ENCODE measurements at places on chromosomes 11 and 22.

DNA sequence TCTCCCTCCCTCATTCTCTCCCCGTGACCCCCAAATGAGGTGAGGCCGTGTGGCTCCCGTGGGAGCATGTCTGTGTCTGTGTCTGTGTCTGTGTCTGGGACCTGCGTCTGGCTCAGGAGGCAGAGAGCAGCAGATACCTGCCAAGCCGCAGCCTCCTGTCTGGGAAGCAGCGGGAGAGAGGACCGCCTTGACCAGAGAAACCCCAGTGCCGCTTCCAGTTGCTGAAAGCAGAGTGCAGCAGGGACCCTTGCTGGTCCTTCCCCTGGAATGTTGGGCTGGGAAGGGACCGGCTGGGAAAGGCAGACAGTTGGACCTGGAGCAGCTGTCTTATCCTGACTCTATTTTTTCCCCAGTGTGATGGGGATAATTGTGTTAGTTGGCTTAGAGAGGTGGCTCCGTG, 525 bp downstream of the CSDC2 start:
- DNase-seq: no peak

GRCh38 chr11:18191376-18191775, 18.7 kb downstream of the MRGPRX4 start:
- no peak for DNase-seq

GRCh38 chr11:42255906-42256305, 796.5 kb upstream of the LRRC4C start:
- DNase-seq: no peak

DNA sequence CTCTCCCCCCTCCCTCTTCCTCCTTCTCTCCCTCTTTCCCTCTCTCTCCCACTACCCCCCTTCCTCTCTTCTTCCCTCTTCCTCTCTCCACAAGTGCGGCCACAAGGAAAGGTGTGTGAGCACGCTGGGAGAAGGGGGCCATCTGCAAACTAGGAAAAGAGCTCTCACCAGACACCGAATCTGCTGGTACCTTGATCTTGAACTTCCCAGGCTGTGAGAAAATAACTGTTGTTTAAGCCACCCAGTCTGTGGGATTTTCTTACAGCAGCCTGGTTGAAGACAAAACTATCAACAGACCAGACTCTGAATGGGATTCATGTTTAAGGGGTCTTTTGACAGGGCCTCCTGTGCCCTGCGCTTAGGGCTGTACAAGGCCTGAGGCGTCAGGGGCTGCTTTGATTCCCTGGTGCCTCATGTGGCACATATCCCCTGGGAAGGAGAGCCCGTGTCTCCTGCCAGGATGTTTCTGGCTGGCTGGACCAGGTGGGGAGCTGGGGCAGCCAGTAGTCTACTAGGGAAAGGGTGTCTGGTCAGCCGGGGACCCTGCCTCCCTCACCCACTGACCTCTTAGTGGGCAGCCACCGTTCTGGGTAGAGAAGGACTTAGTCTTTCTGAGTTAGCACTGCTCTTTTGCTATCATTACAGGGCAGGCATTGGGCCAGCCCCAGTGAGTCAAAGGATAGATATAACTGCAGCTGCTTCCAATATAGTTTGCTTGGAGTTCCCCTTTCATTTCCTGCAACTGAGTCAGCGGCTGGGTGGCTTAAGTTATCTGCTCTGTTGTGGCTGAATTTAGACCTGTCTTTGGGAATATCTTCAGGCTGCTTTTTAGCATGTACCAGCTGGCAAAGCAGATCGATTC, 6.2 kb downstream of the PANX1 start:
- no peak for DNase-seq

DNA sequence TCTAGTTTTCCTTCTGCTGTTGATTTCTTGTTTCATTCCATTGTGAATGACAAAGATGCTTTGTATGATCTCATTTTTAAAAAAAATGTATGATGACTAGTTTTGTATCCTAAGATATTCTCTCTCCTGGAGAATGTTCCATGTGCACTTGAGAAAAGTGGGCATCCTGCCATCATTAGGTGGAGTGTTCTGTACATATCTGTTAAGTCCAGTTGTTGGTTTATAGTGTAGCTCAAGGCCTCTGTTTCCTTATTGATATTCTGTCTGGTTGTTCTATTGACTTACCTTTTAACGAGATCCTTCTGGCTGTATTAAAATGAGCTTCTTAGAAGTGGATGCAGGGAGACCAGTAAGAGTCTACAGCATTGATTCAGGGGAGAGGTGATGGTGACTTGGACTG, 35.2 kb downstream of the SGSM1 start:
- DNase-seq: no peak

DNA sequence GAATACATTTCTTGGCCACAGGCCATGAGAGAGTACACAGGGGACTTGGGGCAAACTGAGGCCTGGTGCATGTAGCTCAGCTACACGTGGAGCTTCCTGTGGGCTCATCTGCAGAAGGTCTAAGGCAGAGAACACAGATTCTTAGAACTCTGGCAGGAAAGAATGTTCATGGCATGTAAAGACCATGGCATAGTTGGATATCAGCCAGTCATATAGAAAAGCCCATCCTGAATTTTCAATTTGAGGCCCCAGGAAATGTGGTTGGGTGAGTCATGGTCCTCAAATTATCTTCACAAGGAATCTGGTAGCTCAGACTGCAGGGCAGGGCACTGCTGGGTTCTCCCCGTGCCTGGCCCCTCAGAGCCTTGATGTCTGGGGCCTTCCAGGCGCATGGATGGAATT, 13.7 kb upstream of the ST3GAL4 start:
- no peak for DNase-seq

DNA sequence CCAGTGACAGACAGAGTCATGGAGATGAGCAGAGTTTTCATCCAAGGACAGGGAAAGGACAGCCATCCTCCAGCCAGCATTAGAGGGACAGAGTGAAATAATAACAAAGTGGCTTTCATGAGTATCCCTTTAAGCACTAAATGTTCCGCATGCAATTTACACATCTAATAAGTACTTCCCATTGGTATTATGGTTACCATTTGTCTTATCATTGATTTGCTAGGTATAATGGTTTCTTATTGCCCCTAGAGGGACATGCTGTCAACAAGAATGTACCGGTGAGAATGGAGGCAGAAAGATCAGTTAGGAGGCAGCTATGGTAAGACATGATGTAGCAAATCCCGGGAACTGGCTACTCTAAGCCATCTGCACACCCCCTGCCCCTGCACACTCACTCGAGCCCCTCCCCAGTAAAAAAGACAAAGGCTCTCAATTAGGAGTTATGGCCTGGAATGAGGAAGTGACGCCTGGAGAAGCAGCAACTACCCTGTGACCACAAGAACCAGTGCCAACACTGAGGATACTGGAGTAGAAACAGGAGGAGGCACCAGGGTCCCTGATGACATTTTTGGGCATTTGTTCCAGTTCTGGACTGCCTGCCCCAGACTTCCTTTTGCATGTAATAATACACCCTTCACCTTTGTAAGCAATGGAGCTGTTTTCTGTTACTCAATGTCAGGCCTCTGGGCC, 30.2 kb upstream of the HMGXB4 start:
- no peak for DNase-seq

DNA sequence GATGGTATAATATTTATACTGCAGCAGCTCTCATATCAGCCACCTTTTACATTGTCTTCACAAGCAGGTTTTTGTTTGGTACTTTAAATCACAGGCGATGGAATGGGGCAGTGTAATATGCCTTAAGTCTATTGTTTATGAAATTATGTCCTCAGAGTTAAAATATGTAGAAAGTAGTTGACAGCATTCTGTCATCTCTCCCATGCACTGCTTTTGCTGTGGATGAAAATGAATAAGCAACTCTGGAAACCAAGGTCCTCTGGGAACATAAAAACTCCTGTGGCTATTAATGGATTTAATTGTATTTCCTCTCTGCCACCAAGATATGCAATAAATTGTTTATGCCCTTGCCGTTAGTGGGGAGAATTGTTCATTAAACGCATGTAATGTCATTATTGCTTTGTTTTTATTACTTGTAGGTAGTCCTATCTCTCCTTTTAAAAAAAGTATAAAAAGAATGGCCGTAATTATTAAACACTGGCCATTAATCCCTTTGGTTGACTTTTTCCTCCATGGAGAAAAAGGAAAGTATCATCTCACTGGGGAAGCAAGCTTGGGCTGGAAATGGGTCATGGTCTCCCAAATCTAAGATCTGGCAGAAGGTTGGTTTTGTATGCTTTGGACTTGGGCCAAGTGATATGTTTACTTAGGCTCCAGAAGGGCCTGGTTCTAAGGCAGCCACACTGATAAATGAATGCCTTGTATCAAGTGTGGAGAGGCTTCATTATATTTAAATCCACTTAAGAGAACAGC, 13.1 kb downstream of the PACS1 start:
- no peak for DNase-seq

DNA sequence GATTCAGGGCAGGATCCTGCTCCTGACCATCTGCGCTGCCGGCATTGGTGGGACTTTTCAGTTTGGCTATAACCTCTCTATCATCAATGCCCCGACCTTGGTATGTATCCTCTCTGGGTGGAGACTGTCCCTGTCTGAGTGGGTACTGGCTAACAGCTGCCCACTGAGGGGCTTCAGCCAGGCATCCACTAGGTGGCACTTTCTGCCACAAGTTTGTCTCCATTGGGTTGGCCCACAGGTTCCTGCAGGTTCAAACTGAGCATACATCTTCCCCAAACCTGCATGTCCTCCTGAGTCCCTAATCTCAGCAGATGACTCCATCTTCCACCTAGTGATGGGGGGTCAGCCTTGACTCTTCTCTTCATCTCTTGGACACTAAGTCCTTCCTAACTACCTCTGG, 4.4 kb downstream of the SLC2A11 start:
- no peak for DNase-seq

- no peak for DNase-seq
Measured at GRCh38 chr11:68387840-68388239, 72.7 kb upstream of the PPP6R3 start.

DNA sequence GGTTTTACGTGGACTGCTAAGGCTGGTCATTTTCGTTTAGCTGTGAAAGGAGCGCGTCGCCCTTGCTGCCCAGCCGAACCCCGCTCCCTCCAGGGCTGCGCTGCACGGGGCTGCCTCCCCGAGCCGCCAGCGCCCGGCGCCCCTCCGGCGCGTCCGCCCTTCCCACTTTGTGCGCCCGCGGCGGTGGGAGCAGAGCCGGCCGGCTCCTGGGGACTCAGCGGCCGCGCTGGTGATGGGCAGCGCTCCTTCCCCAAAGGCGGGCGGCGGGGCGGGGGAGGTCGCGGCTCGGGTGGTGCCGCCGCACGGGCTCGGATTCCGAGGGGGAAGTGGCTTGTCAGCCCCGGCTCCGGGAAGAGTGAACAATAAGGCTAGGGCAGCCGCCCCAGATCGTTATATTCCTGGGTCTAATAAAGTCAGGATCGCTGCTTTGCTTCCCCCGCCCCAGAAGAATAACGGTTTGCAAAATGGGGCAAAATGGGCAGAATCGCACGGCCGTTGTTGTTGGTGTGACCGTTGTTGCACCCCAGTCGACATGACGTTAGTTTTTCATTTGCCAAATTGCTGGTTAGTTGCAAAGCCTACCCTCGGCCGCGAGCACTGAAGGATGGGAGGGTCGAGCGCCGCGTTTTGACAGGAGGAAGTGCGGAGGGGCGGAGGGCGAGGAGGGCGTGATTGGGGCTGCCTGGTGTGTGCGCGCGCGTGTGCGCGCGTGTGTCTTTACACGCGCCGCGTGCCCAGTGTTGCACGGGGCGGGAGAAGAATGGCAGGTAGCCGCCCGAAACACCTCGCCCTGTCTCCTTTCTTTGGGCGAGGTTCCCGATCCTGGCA, 745 bp downstream of the NCAM1 start:
- DNase-seq: no peak

- no peak for DNase-seq
Measured at GRCh38 chr11:110026858-110027626, 66.2 kb upstream of the ZC3H12C start.

DNA sequence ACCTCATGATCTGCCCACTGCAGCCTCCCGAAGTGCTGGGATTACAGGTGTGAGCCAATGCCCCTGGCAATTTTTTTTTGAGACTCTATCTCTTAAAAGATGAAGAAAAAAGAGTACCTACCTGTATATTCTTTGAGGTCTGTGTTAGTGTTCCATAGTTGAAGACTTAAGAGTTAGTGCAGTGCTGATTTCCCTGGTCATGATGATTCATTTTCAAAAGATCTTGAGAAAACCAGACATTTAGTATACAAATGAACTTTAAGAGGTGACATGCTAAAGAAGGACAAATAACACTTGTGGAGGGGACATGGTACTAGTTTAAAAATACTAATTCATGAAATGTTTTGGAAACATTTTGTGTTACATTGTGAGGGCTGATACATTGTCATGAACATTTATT, 17.7 kb downstream of the CBL start:
- no peak for DNase-seq

GRCh38 chr11:72747289-72747855, 4.8 kb downstream of the ARAP1 start:
- no peak for DNase-seq

DNA sequence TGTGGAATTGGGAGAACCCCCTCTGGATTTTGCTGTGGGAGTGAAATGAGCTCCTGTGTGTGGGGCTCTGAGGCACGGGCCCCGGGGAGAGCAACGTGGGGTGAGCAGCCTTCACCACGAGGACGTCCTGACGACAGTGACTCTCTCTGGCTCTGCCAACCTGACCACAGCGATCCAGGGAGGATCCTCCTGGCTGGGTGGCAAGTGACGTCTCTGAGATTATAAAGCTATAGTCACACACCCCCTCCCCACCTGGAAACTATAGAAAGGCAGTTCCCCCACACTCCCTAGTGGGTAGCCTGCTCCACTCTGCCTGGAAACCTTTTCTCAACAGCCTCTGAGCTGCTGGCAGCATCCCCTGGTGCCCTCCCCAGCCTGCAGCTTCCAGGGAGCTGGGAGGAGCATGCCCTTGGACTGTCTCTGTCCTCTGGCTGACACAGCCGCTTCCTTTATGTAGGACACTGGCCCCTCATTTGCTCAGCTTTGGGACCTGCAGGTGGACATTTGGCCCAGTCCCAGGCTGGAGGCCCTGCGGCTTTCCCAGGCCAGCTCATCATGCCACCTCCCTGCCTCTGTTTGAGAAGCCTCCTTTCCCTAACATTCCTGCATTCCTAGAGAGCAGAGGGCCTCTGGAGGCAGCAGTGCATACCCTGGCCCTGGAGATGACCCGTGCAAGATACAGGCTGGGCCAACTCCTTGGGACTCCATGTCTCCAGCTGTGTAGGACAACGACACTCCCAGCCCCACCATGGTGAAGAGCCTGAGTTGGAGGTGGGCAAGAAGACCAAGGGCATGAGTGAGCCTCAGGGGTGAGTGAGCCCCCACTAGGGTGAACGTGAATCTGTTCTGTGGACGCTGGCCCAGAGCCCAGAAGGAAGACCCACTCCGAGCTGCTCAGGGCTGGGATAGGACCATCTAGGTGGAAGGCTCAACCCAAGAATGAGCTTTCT, 314.0 kb downstream of the NTM start:
- no peak for DNase-seq

- DNase-seq: no peak
Measured at GRCh38 chr11:60887556-60887955, 18.8 kb downstream of the PRPF19 start.

- DNase-seq: no peak
Measured at GRCh38 chr11:120686516-120686915, 175.0 kb downstream of the GRIK4 start.

GRCh38 chr11:68145120-68145866, 24.1 kb upstream of the CHKA start:
- DNase-seq: no peak

GRCh38 chr11:37926772-37927171, 1328.7 kb upstream of the RAG2 start:
- DNase-seq: no peak

- no peak for DNase-seq
Measured at GRCh38 chr11:297586-298405, 1.5 kb downstream of the IFITM5 start.
